ENCODE measurements at places on chromosomes 16 and 17. TPM values are rescaled to one million over a fixed set of nuclear protein-coding genes. Genes with fewer than 3 reads are reported as not detected.
A peak's percentile ranks its signal among the peaks of the same experiment; 100 is the strongest.

ZSCAN10 gene
- total RNA-seq, result 0.34 TPM

CD300LF gene
- not detected for total RNA-seq

MTHFSD gene
- total RNA-seq, result 17.1 TPM

- ATAC-seq, result no peak
These were observed 28.9 kb downstream of the RBFOX1 start for GRCh38 chr16:7361416-7362129.

GRCh38 chr16:3112058-3112880 lies at the start of gene ZNF205:
Gene ZNF205 (plus strand): TSS chr16:3112586. CDS start chr16:3113431, 845 bp downstream.
- ATAC-seq, result no peak

GRCh38 chr17:55903028-55903690 lies 152.3 kb downstream of the PCTP start:
- no peak for ATAC-seq

GRCh38 chr16:67661101-67661761 lies 471 bp downstream of the PARD6A start:
- ATAC-seq, result no peak

SULT1A2 gene
- total RNA-seq, result 0.48 TPM

DNA sequence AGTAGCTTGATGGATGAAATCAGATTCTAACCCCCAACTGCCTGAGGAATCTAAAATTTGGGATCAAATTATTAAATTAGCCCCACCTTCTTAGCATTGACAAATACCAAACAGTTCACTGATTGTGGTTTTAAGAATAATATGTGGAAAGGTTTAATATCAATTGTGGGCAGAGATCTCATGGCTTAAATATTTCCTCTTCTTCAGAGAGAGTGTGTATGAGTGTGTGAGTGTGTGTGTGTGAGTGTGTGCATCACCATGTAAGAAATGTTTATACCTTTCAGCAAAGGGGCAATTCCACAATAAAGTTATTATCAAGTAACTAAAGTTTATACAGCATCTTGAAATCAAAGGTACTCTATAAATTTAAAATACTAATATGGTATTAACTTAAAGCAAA lies 3.2 kb downstream of the SMURF2 start:
- ATAC-seq, result no peak

DNA sequence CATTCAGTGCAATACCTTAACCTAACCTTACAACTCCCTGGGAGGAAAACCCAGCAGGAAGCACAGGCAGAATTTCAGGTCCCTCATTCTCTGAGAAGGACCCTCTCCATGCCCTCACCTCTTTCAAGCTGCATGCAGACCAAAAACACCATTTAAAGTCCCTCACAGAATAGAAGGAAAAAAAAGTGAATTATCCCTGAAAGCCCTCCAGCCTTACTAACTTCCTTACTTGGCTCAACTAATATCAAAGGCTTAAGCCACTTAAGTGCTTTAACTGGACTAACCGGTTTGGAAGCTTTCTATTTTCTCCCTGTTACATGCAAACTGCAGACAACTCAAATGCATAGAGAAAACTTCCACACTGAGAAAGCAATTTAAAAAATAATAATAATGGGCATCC lies 60.5 kb downstream of the ADAMTS18 start:
- ATAC-seq, result no peak

GRCh38 chr17:76868176-76868668 lies at the start of gene MGAT5B:
Gene MGAT5B (plus strand): TSS chr17:76868404. CDS start chr17:76869030, 626 bp downstream.
- ATAC-seq, result peak; percentile 98

DNA sequence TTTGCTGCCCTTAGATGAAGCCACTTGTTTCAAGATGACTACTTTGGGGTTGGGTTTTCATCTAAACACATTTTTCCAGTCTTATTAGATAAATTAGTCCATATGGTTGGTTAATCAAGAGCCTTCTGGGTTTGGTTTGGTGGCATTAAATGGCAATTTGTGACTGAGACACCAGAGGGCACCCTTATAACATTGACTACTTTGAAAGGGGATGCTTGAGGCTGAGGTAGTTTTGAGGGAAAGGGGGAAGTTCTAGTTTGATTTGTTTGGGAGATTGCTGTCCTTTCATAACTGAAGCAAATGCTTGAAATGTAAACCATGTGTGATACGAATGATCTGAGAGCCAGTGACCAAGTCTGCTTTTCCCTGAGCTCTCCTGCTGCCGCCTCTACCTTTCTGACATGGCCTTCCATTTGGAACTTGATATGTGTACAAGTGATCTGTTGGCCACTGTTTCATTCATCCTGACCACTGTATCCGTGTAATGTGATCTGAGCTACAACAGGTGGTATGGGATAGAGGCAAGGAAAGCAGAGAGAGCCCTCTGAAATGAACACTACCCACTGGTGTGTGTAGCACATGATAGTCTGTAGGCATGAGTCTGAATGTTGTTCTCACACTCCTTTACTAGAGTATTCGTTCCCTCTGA lies 5.8 kb upstream of the RARA start:
- ATAC-seq, result peak; percentile 49

GRCh38 chr17:75855310-75856061 lies at the start of gene WBP2:
Gene WBP2 (minus strand): TSS chr17:75855335. CDS start chr17:75855297, 38 bp downstream.
- peak; percentile 91 for ATAC-seq

DNA sequence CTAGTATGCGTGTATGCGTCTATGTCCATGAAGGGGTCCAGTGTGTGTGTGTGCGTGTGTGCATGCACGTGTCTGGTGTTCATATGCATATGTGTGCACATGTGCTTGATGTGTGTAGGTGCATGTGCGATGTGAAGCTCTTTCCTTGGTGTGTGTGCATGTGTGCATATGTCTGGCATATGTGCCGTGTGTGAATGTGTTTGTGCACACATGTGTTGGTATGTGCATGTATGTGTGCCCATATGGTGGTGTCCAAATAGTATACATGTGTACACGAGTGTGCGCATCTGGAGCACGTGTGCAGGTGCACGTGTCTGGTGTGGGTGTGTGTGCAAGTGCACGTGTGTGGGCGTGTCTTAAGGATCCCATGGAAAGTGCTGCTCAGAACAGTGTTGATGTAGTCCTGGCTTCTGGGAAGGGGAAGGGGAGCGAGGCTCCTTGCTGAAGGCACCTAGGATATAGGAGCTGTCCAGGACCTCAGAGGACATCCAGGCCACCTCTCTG lies 17.0 kb downstream of the CACNA1G start:
- ATAC-seq, result no peak

HASPIN gene
- total RNA-seq, result 12.4 TPM

- ATAC-seq, result no peak
These were observed 15.8 kb downstream of the DRC3 start for GRCh38 chr17:17988427-17988945.

DNA sequence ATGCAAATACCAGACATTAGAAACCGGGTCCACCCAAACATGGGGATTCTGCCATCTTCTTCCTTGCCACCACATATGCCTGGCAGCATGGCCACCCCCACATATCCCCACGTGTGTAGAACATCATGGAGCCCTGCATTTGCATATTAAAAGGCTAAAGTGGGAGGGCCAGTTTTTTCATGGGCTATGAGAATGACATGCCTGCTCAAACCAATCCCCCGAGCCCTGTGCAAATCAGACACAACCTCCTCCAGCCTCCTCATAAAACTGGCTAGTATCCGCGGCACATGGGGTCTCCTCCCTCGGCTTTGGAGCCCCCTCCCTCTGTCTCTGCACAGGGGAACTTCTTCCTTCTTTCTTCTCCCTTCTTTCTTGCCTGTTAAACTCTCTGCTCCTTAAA lies 174.9 kb upstream of the WSCD1 start:
- no peak for ATAC-seq

PCGF2 gene
- 4.3 TPM for total RNA-seq

RUNDC3A gene
- total RNA-seq, result 0.53 TPM

DNA sequence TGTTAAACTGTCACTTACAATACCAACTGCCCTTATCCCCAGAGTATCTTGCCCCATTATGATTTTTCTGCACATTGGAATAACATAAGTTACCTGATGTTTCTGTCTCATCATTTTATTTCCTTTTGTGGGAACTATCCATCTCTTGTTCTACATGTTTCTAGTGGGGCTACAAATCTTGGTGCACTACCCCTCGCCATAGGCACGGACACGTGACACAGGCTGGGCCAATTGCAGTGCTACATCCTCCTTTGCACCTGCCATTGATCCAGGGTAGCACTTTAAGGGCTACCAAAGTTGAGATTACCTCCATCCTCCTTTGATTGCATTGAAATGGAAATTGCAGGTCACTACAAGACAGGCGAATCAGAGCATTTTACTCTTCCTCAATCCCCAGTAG lies 14.2 kb upstream of the SYT17 start:
- no peak for ATAC-seq

GDPD1 gene
- 2.2 TPM for total RNA-seq

DNA sequence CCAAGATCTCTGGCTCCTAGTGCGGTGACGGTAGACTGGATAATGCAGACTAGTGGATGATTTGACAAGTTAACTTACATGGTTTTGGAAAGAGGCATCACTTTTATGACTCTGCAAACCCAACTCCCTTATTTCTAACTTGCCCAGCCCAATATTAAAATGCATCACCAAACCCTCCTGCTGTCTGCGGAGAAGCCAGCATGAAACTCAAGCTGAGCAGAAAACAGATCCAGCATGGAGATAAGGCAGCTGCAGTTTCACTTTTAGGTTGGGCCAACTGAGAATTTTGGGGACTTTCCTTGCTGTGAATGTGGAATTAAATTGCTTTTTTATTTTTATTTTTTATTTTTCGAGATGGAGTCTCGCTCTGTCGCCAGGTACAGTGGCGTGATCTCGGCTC lies 27.8 kb downstream of the CDH1 start:
- peak; percentile 44 for ATAC-seq

AOC3 gene
- total RNA-seq, result 2.2 TPM

GRCh38 chr17:73586275-73586832 lies 57.9 kb downstream of the SDK2 start:
- no peak for ATAC-seq

GRCh38 chr16:86996081-86996480 lies 321.1 kb downstream of the C16orf95 start:
- no peak for ATAC-seq

- ATAC-seq, result peak; percentile 76
These were observed at the start of gene PLLP for GRCh38 chr16:57284209-57284951. Gene PLLP (minus strand): TSS chr16:57284672. CDS start chr16:57284540, 132 bp downstream.

GRCh38 chr17:81854974-81855774 lies 5.2 kb downstream of the P4HB start:
- ATAC-seq, result no peak

TBX21 gene
- total RNA-seq, result 30.5 TPM

PDILT gene
- not detected for total RNA-seq

- no peak for ATAC-seq
These were observed 882 bp upstream of the TOX3 start for GRCh38 chr16:52547834-52548215.

PPP1R27 gene
- total RNA-seq, result not detected

DNA sequence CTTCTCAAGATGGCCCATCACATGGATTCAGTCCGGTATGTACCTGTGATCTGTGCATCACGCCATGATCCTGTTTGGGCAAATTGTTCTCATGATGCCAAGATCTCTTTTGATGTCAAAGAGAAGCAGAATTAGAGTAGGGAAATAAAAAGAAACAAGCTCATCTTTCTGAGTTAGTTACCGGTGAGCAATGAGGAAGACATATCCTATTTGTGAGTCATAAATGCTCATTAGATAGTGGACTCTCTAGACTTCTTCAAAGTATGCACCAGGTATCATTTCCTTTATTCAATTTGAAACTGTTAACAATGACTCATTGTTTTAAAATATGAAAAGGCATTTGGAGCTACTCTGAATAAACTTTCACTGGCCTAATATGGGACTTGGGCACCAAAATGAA lies 8.0 kb upstream of the KRTAP4-12 start:
- peak; percentile 66 for ATAC-seq

EFCAB5 gene
- total RNA-seq, result 1.1 TPM

TBC1D3H gene
- total RNA-seq, result not detected

CMTM2 gene
- total RNA-seq, result 1.3 TPM

DNA sequence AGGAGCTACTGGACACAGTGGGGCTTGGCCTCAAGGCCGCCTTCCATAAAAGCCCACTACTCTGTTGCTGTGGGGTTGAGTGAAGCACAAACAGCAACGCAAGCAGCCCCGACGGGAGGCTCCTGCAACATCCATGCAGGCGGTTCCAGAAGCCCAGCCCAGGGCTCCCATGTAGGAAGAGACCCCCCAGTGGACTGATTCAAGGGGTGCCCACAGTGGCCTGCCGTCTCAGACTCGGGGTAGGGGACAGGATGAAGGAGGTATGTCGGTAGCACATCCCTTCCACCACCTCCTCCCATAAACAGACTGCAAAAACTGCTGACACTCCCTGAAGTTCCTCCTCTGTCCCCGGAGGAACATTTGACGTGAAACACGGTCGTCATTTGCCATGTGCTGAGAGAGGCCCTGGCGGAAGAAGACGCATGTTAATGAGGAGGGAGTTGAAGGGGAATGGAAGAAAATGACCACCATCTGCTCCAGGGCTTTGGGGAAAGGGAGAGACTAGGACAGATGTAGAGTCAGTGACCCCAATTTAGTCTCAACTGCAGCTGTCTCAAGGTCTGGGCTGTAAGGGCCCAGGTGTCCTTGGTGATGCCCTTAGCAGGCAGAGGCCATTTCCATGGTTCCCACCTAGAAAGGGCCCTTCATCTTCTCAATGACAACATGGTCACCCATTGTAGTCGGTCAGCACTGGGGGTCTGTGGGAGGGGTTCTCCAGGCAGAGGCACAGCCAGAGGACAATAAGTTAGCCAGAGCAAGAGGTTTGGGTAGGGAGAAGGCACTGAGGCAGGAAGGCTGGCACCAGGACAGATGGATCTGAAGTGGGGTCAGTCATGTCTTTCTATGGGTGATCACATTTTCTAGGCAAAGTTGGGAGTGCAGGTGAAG lies 200.6 kb downstream of the CPPED1 start:
- no peak for ATAC-seq

GRCh38 chr17:73555199-73555960 lies 88.9 kb downstream of the SDK2 start:
- no peak for ATAC-seq

- peak; percentile 76 for ATAC-seq
These were observed 15.9 kb downstream of the ARHGAP23 start for GRCh38 chr17:38444151-38444550.

DNA sequence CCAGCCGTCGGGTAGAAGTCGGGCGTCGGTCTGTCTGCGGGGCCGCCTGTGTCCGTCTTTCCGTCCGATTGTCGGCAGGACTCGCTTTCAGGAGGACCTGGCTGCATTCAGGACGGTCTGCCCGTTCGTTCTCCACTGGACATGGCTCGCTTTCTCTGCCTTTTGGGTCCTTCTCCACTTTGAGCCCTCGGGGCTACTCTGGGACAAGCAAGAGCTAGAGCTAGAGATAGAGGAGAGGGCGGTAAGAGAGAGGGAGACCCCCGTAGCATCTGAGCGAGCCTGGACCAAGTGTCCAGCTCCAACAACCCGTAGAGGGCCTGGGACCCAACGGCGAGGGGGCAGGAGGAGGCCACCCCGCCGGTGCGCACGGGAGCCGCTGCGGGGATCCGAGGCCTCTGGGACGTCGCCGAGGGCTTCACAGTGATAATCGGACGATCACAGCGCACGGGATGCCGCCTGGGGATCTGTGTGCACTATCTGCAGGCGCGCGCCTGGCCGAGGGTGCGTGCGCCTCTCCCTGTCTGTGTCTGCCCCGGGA lies 4.5 kb downstream of the TBX4 start:
- ATAC-seq, result peak; percentile 16

NPIPB6 gene
- total RNA-seq, result 5.1 TPM

CFAP52 gene
- total RNA-seq, result not detected

Data from activated T-helper 17 cell treated with anti-CD3 and anti-CD28 coated beads, Interleukin-2, amount 50 U/mL, for 72 hours (primary cell).